Kidney epithelial cell (primary cell): ENCODE measurements at places on chromosomes 12 and 14.
A peak's percentile ranks its signal among the peaks of the same experiment; 100 is the strongest.

GRCh38 chr14:80426683-80427082 lies 215.4 kb upstream of the DIO2 start:
- DNase-seq, result no peak

- DNase-seq, result no peak
These were observed 74.2 kb upstream of the BDKRB2 start for GRCh38 chr14:96130391-96130790.

DNA sequence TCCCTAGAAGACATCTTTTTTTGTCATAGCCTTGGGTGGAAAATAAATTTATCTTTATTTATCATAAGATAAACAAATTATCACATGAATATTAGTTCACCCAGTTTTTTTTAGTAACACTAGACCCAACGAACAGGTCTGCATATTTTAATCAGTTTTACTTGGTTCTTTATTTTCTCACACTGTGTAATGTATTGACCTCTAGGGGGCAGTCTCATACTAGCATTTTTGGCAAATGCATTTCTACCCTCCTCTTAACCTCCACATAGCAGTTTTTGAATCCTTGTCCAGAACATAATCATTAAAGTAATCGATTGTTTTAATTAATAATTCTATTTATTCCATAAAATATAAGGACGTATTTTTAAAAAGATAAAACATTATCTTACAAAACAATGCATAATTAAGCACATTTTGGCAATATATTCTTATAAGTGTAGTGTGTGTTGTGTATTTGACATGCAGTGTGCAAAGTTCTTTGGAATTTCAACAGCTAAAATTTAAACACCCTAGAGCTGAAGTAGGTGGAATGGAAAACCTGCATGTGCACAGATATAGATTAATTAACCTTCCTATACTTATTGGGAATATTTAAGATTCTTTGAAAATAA lies 31.6 kb upstream of the PTPRQ start:
- no peak for DNase-seq

DNA sequence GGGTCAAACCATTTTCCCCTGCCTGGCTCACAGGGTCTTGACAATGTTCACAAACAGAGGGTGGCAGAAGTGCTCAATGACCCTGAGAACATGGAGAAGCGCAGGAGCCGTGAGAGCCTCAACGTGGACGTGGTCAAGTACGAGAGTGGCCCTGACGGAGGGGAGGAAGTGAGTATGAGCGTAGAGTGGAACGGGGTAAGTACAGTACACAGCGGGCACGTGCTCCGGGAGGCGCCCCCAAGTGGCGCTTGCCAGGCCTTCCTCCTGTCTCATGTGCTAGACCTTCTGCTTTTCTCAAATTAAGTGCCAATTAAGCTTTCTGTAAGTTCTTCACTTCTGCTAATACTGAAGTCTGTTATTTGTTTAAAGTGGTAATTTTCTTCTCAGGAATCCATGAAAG lies 35.9 kb downstream of the XRCC3 start:
- no peak for DNase-seq

- no peak for DNase-seq
These were observed 8.7 kb upstream of the ITFG2 start for GRCh38 chr12:2803635-2804392.

DNA sequence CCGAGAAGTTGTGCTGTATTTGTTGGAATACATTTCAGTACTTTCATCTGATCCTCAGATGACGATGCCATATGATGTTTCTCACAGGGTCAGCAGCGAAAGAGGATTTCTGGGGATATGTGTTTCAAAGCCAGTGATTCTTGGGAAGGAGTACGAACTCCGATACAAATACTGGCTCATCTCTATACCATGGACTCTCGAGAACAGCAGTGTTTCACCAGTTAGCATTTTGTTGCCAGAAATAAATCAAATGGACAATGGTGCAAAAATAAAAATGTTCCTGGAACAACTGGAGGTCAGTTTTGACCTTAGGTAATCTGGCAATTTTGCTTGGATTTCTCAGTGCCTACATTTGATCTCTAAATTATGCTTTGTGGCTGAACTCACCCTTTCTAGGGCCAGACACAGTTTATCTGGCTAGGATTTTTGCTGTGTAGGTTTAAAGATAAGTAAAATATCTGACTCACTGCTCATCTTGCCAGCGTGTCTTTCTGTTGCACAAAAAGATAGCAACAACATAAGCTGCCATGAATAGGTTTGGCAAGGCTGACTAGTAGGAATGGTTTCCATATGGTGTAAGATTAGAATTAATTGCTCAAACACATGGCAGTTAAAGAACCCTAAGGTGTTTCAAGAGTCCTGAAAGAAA lies 11.0 kb upstream of the MGP start:
- no peak for DNase-seq

DNA sequence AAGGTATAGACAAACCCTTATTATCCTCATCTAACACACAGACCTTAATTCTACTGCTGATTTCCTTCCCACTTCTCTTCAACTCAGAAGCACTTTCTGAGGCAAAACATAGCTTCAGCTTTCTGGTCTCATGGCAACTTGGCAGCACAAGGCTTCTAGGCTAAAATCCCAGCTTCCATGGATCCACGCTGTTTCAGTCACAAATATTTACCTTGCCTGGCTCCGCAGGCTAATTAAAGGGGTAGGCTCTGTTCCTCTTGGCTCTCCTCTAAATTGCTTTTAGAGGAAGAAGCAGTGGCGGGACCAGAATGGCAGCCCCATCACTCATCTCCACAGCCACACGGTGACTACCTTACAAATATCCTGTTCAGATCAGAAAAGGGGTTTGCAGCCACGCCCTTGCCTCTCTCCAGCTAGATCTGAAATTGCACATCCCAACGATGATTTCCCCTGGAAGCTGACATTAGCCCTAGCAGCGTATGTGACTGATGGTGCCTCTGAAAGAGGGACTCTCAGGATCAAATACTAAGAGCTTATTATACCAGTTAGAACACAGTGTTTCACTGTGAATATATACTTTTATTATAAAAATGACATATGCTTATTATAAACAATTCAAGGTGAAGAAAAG lies 221.5 kb upstream of the NUDT4 start:
- no peak for DNase-seq

DNA sequence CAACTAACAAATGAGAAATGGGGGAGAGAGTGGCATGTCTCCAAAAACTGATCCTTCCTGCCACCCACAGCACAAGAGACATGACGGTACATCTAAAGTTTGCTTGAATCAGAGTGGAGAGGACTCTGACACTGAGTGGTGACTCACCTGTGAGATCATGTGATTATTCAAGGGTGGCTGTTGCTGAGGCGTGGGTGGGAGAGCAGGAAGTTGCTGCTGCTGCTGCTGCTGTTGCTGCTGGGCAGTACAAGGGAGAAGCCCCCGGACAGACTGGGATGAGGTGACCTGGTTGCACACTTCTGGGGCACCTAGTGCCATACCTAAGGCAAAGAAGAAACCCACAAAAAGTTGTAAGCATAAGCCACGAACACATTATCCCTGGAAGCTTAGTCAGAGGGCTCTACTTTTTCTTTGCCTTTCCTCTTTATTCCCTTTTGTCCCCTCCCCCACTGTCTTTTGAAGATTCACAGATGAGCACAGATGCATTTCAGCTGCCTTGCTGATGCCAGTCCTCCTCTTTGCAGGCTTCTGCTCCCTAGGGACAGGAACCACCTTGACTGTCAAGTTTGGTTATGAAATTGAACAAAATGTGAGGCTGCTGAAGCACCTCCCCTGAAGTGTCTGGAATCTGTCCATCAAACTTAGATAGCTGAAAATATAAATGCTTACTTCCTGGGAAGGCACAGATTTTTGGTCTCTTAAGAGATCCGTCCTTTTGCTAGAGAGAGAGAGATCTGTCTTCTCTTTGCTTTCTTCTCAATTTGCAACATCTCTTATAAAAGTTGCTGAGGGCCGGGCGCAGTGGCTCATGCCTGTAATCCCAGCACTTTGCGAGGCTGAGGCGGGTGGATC lies 29.4 kb upstream of the STAC3 start:
- DNase-seq, result peak; percentile 94

- no peak for DNase-seq
These were observed 208.4 kb downstream of the DPF3 start for GRCh38 chr14:72685456-72685855.

- DNase-seq, result peak; percentile 12
These were observed 243.7 kb downstream of the TMEM132D start for GRCh38 chr12:129659961-129660622.

DNA sequence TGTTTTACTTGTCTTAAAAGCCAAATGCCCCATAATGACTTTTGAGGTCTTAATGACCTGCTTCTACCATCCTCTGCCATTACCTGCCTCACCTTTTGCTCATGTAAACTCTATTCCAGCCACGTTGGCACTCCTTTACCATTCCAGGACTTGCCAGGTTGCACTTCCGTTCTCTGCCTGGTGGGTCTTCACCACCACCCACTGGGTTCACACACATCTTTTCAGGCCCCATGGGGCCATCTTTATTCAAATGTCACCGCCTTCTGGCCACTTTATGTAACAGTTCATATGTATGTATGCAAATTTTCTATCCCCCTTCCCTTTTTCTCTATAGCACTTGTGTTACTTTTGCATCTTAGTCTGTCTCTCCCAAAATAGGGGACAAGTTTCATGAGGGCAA lies 57.7 kb downstream of the ATP2A2 start:
- no peak for DNase-seq

GRCh38 chr14:90778571-90779255 lies 37.5 kb downstream of the TTC7B start:
- no peak for DNase-seq

DNA sequence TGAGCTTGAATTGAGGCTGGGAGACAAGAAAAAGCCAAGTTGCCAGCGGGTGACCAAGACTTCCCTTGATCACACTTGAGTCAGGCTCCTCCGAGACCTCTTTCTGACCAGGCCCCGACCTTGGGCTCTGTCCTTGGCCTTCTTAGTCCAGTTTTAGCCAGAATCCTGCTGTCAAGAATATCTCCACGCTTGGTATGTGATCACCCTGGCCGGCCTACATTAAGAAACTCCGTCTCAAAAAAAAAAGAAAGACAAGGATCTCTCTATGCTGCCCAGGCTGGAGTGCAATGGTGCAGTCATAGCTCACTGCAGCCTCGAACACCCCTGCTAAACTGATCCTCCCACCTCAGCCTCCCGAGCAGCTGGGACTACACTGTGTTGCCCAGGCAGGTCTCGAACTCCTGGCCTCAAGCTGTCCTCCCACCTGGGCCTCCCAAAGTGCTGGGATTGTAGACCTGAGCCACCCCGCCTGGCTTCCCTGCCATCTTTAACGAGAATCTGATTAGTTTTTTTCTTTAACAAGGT lies 1.0 kb upstream of the ITPK1 start:
- no peak for DNase-seq

DNA sequence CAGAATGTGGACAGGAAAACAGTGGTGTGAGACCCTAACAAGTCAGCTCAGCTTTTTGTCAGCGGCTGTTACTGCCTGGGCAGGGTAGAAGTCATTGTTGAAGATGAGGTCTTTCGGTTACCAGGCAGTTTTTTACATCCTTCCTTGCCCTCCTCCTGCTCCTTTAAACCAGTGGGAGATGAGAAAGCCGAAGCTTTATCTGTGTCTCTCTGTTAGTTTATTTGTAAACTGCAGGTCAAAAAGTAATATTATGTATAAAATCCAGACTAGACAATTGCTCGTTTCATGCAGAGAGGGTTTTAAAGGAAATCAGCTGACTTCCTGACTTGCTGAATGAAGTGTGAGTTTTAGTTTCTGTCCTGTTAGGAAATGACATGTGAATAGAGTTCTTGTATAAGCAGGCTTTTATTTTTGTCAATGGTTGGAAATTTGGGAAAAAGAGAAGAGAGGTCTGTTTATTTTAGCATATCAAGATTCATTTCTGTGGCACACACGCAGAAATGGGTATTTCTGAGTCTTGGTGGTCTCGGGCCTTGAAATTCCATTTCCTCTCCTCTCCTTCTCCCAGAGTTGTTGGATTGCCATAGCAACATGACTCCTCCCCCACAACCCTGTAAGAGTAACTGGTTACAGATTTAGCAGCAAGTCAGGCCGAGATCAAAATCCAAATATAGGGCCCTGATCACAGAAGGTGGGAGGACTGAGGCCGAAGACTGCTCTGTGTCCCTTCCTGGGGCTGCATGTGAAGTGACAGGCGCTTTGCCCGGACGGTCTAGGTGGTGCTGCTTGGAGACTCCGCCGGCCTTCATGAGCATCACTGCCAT lies 60.8 kb downstream of the SAMD4A start:
- no peak for DNase-seq

DNA sequence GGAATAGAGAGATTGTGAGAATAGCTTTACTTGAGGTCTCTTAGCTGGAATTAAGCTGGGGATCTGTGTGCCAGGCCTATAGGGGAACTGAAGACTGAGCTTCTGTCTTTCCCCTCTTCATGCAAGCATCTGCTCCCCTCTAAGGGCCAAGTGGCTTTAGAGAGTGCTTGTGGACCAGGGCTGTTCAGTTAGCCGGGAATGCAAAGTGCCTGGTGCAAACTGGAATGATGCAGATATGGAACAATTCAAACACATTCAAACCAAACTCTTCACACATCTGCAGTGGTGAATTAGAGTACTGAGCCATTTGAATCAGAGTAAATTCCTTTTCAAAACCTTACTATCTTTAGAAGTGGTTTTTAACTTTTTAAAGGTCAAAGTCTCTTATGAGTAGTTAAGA lies 99.0 kb downstream of the LIN7A start:
- DNase-seq, result no peak

DNA sequence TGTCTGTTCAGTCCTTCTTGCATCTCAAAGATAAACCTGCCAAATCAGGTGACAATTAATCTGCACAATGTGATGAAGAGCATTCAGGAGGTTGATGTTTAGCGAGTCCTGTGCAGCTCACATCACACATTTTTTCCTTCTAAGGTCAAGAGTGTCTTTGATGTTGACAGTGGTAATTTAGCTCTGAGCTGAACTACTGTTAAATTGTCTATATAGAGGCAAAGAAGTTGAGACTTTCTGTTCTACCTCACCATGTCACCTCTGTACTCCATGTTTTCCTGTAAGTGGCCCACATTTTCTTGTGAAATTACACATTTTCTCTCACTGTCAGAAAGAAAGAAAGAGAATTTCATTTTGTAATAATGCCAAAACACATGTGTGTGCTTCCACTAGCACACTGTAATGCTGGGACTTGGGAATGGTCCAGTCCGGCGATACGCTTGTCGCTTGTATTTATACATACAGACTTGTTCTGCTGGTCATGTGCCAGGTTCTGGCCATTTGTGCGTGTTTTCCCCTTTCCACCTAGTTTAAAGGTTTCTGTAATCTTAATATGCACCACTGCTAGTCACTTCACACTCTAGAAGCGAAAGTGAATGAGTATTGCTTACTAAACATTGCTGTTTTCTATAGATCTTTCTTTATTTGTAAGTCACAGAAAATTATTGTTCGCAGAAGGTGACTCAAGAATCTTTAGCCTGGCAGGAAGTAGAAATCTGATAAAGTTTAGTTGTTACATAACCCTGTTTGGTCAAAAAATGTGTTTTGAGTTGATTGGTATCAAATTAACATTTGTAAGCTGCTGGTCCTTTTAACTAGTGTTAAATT lies 328.9 kb downstream of the TMTC2 start:
- no peak for DNase-seq

GRCh38 chr14:64260418-64260817 lies 33.8 kb downstream of the ESR2 start:
- no peak for DNase-seq

DNA sequence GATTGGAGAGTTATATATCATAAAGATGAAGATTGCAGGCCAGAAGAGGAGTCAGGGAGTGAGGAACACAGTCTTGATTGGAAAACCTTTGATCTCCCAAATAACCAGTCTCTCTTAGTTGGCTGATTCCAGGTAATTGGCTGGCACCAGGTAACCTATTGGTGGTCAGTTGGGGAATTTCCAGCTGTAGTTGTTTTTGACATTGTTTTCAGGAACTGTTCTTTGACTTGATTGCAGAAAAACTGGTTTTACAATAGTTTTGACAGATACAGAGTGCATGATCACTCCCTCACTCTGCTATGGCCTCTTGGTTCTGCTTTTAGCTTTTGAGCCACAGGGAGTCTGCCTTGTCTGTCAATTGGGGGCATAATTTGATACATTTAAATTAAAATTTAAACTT lies 71.6 kb downstream of the ZNF641 start:
- no peak for DNase-seq
